ENCODE measurements at places on chromosomes 6 and 20.

DNA sequence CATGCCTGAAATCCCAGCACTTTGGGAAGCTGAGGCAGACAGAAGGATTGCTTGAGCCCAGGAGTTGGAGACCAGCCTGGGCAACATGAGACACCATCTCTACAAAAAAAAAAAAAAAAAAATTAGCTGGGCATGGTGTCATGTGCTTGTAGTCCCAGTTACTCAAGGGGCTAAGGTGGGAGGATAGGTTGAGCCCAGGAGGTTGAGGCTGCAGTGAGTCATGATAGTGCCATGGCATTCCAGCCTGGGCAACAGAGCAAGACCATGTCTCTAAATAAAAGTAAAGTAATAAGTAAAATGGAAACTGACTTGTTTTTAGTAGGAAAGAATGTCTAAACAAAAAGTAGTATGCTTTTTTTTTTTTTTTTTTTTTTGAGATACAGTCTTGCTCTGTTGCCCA is 240.7 kb downstream of the ARID1B start:
- no peak for DNase-seq

DNA sequence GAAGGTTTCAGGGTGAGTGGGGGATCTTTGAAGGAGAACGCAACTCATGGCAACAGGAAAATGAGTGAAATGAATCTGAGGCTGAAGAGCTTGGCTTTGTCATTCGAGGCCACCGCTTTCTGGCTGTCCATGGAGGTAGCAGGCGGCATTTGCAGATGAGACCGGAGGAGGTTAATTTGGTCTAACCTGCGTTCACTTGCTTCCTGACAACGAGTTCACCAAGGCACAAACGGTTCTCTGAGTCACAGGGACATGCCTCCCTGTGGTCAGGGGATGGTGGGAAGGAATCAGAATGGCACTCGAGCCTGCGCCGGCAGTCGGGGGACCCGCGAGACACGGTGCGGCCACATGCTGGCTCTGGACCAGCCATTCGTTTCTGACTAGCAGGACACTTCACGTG is 75.0 kb downstream of the IRF4 start:
- DNase-seq, result no peak

DNA sequence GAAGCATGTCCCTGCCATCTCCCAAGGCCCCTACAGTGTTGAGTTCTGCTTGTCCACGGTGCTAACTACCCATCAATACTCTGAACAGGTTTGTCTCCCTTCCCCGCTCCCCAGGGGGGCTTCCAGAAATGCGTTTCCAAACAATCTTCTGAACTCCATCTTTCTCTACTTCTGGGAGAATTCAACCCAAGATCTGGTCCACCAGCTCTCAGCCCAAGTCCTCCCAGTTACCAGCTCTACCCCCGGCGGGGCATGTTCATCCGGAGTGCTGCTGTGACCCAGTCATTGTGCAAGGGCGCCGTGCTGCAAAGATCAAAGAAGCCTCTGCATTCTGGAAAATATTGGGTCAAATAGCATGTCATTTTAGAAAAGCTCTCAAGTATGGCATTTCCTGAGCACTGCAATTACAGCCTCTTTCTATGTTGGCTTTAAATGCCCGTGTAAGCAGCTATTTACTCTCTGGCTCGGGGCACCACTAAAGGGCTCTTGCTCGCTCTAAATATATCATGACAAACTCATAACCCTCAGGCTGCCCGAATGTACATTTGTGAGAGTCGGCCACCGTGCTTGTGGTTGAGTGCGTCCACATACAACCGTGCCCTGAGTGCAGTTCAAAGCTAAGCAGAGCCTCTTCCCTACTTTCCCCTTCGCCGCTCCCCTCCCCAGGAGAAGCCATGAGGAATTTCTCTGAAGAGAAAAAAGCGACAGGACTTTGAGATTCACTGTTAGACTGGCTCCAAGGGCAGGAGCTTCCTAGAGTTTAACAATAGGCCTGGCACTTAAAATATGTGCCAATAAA is 71.6 kb downstream of the BANF2 start:
- DNase-seq, result no peak

GRCh38 chr6:88619951-88620350 is 343.5 kb downstream of the RNGTT start:
- no peak for DNase-seq

GRCh38 chr20:1415667-1416468 is 23.0 kb upstream of the FKBP1A start:
- DNase-seq, result no peak

GRCh38 chr6:15956205-15957106 is 172.4 kb upstream of the MYLIP start:
- no peak for DNase-seq

- no peak for DNase-seq
Measured at GRCh38 chr20:64102647-64103354, 4.6 kb downstream of the NPBWR2 start.

DNA sequence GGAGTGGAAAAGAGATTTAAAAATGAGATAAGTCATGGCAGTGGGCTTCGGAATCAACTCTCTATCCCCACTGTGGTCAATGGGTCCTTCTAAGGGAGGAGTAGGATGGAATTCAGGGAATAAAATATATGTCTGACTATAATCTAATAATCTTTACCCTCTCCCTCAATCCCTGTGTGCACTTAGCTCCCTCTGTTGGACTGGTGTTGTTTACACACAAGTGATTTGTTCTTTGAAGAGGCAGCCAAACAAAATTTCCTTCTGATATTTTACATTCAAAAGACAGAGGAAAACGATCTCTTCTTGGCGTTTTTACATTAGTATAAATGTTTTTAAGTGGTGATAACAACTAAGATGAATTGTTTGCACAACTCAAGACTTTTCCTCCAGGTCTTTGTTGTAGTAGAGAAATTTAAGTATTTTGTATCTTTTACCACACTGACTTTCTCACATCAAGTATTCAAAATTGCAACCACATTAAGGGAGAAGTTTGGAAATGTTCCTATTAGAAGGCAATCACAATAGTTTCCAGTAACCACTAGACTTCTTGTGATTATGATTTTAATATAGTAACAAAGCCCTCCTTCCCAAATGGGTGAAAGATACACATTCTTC is 317.8 kb downstream of the CENPW start:
- DNase-seq, result no peak

- DNase-seq, result no peak
Measured at GRCh38 chr20:11304795-11305194, 612.9 kb upstream of the BTBD3 start.

GRCh38 chr20:19129306-19129705 is 83.1 kb upstream of the SLC24A3 start:
- DNase-seq, result no peak

DNA sequence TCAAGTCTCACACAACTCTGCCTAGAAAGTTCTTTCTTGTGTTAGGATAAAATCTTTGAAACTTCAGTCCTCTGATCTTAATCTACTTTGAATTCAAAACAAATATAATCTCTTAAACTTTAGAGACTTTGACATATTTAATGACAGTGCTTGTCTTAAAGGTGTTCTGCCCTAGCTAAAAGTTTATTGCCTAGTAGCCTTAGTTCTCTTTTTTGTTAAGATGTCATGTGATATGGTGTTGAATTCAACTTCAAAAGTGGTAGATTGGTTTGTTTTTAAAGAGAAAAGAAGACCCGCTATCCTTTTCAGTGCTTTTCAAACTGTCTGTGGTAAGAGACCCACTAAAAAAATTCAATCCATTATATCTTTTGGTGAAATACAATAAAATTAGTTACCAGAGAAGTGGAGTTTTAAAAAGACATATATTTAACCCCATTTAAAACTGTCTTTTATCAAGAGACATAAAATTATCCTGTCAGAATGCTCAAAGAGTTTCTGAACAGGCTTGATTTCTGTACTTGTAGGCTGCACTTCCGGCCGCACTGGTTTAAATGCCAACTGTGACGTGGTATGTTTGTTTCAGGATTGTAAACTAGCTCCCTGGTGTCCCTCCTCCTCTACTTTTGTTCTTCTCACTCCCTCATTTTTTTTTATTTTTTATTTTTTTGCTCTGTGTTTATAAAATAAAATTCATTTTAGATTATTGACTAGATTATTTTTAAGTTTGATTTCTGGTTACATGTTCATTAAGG is 76.5 kb downstream of the QKI start:
- DNase-seq, result no peak

DNA sequence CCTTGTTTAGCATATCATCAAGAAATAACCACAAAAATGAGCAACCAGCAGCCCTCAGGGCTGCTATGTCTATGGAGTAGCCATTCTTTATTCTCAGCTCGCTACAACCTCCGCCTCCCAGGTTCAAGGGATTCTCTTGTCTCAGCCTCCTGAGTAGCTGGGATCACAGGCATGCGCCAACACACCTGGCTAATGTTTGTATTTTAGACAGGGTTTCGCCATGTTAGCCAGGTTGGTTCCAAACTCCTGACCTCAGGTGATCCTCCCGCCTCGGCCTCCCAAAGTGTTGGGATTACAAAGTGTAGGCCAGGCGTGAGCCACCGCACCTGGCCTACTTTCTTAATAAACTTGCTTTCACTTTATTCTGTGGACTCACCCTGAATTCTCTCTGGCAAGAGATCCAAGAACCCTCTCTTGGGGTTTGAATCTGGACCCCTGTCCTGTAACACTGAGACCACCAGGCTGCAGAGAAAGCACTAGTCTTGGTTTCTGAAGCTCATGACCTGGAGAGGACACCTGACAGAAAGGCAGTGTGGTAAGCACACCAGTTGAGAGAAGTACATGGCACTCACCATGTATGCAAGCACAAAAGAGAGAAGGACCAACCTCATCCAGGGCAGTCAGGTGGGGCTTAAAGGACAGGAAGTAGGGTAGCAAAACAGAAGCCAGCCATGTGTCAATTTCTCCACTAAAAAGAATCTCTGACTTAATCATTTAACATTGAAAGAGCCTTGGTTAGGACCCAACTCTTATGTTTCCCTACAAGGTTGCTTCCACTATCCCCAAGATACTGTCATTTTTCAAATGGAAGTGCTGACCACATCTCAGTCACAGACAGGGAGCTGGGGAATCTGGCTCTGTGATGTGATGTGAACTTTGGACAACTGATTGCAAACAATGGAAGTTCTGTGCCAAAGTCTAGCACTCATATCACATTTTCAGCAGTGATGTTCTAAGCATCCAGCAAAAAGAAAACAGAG is 97.4 kb upstream of the DST start:
- DNase-seq, result no peak

GRCh38 chr20:32010666-32011065 is 428 bp downstream of the CCM2L start:
- DNase-seq, result no peak

DNA sequence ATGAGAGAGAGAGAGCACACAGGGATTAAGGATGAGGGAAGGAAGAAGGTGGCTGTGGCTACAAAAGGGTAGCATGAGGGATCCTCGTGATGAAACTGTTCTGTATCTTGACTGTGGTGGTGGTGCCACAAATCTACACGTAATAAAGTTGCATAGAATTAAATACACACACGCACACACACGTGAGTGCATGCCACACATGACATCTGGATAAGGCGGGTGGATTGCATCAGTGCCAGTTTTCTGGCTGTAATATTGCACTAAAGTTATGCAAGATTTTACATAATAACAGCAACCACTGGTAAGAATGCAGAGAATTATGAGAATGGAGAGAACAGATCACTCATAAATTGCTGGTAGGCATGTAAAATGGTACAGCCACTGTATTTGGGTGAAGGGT is 16.9 kb upstream of the STK35 start:
- no peak for DNase-seq

- no peak for DNase-seq
Measured at GRCh38 chr6:5214570-5215052, 46.1 kb downstream of the LYRM4 start.

DNA sequence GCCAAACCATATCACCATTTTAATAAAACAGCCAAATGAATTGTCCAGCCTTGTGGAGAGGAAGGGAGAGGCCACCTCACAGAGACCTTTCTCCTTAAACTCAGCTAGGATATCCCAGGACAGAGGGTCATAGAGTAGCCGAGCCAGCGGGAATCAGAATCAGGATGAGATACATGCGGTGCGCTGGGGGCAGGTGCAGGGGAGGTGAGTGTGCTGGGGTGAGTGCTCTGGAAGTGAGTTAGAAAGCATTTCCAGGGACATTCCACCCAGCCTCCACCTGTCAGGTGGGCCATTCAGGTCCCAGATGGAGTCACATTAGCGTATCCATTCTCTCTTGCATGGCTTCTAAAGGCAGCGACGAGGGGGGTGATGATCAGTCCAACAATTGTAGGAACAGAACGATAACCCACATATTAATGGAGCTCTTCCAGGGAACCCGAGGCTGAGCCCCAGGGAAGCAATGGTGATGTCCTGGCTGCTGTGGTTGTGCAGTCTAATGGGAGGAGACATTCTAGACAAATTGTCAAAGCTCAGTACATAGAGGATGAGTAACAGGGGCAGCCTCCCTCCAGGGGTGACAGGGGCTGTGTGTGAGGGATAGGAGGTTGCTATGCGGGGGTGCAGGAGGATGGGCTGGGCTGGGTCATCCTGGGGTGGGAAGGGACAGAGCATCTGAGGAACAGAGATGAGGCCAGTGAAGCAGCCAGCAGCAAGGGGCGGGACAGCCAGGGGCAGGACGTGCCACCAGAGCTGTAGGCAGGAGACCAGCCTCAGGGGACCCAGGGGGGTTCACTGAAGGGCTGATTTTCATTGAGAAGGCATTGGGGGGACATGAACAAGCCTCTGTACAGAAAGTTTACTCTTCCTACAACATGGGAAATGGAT is 88.7 kb upstream of the FRMD1 start:
- DNase-seq, result no peak

GRCh38 chr20:37295595-37295994 is 6.1 kb downstream of the MANBAL start:
- DNase-seq, result no peak

DNA sequence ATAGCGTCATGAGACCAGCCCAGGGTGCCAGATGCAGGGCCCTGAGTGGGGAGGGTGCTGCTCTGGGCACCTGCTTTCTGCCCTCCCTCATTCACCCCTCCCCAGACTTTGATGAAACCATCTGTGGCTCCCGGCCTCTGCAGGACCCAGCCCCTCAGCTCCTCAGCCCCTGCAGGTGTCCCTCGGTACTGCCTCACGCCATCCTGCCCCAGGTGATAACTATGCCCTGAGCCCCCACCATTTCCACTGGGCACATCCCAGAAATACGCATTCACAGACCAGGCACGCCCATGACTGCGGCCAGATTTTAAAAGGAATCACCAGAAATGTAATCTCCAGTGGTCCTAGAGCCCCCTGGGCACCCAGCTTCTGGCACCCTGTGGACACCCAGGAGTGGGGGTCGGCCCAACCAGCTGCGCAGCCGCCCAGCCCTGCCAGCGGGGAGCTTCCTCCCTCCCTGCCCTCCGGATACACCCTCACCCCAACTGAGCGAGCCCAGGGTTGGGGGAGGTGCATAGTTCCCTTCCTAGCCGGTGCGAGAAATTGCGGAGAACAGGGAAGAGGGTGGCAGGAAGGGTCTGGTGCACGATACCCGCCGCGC is 615 bp upstream of the NTSR1 start:
- peak; percentile 21 for DNase-seq
